ENCODE measurements at places on chromosomes 11 and 22.
A peak's percentile ranks its signal among the peaks of the same experiment; 100 is the strongest.

- DNase-seq, result no peak
Measured at GRCh38 chr11:9176550-9176949, 85.2 kb upstream of the SCUBE2 start.

GRCh38 chr22:45230026-45230721, 10.5 kb downstream of the KIAA0930 start:
- DNase-seq, result peak; percentile 54

- DNase-seq, result no peak
Measured at GRCh38 chr11:131910523-131911387, 540.3 kb downstream of the NTM start.

DNA sequence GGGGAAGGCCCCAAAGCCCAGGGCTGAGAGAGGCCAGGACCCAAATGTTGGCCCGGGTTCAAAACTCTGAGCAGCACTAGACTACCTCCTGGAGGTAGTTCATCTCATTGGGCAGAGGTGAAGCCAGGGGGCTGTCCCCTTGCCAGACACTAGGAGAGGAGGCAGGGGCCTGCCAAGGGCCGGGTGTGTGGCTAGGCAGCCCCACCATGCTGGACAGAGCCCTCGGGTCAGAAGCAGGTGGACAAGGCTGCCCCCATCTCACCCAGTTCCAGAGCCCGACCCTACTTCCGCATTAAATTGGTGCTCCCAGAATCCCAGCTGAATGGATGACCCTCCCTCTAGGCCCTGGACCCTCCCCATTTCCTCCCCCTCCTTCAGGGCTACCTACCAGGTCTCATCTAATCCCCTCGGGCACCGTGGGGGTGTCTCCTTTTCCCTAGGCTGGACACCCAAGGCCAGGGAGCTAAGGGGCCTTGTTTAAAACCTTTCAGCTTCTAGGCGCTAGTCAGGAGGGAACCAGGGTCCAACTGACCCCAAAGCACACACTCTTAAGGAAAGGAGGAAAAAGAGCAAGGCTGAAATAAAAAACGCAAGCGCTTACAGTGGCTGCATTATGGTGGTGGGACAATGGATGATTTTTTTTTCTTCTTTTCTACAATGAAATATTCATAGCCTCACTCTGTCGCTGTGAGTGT, 72.1 kb upstream of the TCF20 start:
- DNase-seq, result no peak

- DNase-seq, result no peak
Measured at GRCh38 chr11:6563667-6564066, 39.7 kb downstream of the RRP8 start.

- DNase-seq, result no peak
Measured at GRCh38 chr11:72602250-72602904, 71.8 kb downstream of the PDE2A start.

DNA sequence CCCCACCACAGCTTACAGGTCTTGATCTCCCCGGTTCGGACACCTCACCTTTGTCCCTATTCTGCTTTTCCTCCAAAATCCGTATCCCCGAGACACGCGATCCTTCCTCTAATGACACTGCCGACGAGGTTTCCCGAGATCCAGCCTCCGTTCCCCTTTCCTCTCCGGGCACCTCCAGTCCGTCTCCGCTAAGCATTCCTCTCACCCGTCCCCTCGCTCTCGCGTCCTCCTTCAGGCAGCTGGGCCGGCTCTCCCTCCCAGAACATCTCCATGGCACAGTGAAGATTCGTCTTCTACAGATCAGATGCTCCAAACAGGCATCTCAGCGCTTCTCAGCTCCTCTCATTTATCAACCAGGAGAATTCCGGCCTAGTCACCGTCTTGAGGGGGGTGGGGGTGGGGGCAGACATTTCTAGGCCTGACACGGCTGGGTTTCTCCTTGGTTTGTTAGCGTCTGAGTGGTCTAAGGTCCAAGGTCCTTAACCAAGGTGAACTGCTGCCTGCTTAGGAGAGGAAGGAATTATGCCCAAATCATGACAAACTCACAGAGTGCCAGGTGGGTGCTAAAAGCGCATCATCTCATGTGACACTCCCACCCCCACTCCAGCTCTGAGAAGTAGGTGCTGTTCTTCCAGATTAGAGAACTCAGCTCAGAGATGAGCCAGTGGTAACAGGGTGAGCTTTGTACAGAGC, at the start of gene SPTBN2:
Gene SPTBN2, minus strand, starts transcription at position 524 of the 693 bp plus-strand sequence. CDS start 7,976 bp downstream, outside the sequence.
- no peak for DNase-seq

- DNase-seq, result peak; percentile 12
Measured at GRCh38 chr11:127919206-127920000, 668.0 kb downstream of the ETS1 start.

- DNase-seq, result no peak
Measured at GRCh38 chr22:50174382-50175190, 4.1 kb downstream of the PANX2 start.

DNA sequence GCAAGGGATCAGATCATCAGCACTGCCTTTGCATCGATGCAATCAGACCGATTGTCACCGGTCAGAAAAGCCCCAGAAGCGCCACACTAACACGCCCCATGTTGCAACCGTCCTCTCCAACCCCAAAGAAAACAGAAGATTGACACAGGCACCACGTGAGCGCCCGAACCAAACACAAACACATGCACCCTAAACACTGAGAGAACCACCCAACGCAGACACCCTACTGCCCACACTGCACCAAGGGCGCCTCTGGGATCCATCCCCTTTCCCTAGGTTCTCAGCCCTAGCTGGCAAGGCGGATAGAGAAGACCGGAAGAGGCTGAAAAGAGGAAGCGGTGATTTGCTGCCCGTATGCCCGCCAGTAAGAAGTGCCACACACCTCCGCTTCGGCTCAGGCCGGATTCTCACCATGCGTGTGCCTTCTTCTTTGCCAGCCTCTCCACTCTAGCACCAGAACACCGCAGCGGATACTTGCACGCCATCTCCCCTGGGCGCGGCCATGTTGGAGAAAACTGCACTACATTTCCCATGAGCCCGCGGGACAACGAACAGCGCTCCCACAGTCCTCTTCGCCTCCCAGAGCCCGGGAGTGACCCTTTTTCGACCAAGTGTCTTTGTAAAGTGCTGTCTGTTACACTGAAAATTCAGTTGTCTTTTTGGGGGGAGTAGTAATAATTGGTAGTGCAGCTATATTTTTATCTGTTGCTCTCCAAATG, at the start of gene ALKBH8:
Gene ALKBH8, minus strand, starts transcription at position 517 of the 719 bp plus-strand sequence. CDS start 4,842 bp downstream, outside the sequence.
- DNase-seq, result peak; percentile 93

DNA sequence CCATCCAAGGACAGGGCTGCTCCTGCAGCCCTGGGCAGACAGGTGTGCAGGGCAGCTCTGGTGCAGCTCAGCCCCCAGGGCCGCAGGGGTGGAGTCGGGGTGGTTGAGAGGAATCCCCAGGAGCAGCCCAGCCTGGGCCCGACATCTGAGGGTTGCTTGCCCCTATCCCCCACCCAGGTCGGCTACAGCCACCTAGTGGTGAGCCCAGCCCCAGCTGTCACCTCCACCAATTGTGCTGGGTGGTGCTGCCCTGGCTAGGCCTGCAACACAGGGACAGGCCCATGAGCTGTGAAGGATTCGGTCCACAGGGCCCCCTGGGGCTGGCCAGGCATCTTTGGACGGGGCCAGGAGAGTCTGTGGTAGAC, 29.6 kb downstream of the RTN4R start:
- DNase-seq, result peak; percentile 26

- DNase-seq, result no peak
Measured at GRCh38 chr11:134758342-134758931, 346.4 kb upstream of the B3GAT1 start.

DNA sequence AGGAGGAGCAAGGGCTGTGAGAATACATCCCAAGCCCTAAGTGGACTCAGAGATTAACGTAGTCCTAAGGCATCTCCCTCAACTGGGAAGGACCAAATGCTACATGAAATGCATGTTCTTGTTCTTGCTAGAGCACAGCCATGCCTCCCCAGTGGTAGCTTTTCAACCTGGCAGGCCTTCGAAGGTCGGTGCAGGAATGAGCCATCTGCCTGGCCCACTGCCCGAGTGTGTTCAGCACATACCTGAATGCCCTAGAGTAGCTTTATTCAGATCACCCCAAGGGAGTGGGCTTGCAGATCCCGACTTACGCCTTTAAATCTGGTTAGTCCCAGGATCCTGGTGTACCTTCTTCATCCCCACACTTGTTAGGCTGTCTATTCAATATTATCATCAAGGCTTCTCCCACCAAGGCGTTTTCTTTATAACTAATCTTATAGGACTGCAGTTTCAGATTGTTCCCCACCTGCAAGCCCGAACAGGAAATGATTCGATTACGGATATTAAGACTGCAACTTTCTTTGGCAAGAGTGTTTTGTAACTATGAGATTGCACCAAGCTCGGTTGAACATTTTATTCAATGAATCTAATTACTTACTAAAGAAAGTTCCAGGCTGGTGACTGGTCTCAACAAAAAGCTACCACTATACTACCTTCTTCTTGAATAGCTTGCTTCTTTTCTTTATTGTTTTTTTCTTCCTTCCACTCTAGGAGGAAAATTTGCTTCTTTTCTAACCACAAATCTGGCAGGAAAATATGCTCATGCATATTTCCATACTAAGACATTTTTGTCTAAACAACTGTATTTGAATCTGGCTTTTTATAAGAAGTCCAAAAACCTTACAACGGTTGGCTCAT, 115.6 kb downstream of the SGSM3 start:
- DNase-seq, result no peak

DNA sequence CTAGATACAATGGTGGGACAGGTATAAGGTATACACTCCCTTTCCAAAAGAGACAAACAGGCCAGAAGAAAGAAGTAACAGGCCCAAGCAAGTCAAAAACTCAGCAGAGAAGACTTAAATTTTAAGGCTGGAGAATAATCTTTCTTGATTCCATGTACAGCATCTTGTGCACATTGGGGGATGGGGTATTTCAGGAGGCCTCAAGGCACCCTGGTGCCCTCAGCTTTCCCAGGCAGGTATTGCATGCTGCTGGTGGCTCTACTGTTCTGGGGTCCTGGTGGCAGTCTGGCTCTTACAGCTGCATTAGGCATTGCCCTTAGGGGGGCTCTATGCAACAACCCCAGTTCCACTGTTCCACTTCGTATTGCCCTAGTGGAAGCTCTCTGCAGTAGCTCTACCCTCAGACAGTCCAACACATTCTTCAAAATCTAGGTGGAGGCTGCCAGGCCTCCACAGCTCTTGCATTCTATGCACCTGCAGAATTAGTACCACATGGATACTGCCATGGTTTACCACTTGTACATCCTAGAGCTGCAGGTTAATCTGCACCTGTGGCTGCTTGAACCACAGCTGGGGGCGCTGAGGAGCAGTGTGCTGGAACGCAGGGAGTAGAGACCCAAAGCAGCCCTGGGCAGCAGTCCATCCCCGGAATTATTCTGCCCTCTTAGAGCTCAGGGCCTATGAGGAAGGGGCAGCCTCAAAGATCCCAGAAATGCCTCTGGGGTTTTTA, 4.2 kb upstream of the CTSC start:
- DNase-seq, result no peak

DNA sequence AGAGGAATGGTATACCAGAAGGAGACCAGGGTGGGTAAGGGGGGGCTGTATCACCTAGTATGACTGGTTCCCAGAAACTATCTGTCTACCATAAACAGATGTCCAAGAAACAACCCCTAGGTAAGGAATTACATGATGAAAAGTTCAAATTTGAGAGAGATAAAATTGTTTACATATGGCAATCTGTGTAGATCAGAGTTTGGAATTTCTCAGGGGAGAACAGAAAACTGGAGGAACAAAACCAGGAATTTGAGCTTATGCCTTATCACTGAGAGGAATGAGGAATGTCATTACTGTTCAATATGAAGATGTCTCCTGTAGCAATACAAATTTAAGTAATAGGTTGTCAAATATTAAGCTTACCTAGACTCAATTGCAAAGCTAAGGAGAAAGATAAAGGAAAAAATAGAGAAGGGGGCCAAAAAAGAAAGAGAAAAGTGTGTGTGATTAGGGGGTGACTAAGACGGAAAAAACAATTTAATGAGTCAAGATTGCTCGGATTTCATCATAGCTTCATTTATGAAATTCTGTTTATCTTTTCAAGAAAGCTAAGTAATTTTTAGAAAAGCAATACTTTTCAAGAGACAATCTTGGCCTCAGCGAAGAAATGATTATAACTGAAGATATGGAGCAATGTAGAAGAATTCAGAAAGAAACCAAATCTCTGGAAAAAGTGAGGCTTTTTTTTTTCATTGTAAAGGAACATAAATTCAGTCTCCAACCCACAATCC, 117.8 kb downstream of the APOL5 start:
- peak; percentile 22 for DNase-seq

DNA sequence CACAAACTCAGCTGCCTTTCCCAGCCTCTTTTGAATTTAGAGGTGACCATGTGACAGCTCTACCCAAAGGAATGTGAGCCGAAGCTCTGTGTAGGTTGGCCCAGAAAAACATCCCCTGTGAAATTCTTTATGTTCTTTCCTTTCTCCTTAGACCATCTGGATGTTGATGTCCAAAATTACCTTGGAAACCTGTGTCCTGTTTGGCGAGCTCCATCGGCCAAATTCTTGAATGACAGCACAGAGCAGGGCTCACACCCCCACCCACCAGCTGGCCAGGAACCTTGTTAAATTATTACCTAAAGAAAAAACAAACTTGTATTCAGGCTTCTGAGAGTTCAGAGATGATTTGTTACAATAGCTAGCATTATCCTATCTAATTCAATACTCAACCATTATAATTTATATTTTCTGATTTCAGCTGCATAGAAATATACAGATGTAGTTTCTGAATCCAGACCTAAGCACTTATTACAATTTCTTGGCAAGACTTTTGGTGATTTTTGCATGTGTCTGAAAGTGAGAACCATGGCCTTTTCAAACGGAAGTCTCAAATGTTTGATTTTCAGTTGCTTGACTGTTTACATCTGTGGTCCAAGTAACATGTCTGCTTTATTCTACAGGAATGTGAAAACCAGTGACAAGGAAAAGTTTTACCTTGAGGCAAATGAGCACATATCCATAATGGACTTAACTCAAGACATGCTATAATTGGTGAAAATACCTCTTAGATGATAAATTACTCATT, 554.2 kb downstream of the NTM start:
- no peak for DNase-seq

- DNase-seq, result no peak
Measured at GRCh38 chr11:36475192-36475591, 34.9 kb downstream of the TRAF6 start.

GRCh38 chr11:21104641-21105040, 435.3 kb downstream of the NELL1 start:
- no peak for DNase-seq

GRCh38 chr11:6681505-6681904, 1.6 kb downstream of the MRPL17 start:
- no peak for DNase-seq

- DNase-seq, result no peak
Measured at GRCh38 chr11:31692466-31692865, 118.7 kb downstream of the PAX6 start.

GRCh38 chr11:96211436-96211835, 131.6 kb downstream of the MAML2 start:
- DNase-seq, result no peak
